Hindlimb muscle (tissue), 1 donor: ENCODE measurements at places on chromosomes 1 and 21. TPM values are rescaled to one million over a fixed set of nuclear protein-coding genes. Genes with fewer than 3 reads are reported as not detected.

- DNase-seq = no peak
These were observed 23.5 kb downstream of the CASP9 start for GRCh38 chr1:15500184-15501178.

DNA sequence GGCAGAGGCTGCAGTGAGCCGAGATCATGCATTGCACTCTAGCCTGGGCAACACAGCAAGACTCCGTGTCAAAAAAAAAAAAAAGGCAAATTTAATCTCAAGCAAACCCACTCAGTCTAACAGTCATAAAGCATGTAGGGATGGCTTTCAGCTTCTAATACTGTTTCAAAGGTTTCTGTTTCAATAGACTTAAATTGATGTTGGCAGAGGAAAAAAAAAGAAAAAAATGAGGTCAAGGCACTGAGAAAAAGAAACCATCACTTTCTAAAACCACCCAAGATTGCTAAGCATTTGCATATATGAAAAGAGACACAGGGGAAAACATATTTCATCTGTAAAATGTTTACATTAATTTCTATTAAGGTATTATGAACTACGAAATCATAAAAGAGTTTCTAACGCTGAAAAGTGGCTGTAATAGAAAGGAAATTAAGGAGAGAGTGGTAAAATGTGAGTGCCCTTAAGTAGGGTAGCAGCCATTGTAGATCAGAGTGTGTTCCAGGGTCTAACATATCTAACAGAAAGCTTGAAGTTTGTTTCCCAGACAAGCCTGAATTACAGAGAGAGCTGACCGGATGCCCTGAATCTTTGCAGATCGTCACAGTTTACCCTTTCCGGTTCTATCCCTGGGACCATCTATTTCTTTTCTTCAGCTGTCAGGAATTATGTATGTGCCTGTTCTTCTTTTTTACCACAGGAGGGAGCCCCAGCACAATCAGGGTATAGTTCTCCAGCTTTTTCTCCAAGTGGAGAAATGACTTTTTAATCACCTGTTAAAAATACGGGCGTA, 70.0 kb downstream of the PLD5 start:
- DNase-seq = peak; percentile 29

- DNase-seq = no peak
These were observed 359.3 kb upstream of the RUNX1 start for GRCh38 chr21:35408401-35408800.

DNA sequence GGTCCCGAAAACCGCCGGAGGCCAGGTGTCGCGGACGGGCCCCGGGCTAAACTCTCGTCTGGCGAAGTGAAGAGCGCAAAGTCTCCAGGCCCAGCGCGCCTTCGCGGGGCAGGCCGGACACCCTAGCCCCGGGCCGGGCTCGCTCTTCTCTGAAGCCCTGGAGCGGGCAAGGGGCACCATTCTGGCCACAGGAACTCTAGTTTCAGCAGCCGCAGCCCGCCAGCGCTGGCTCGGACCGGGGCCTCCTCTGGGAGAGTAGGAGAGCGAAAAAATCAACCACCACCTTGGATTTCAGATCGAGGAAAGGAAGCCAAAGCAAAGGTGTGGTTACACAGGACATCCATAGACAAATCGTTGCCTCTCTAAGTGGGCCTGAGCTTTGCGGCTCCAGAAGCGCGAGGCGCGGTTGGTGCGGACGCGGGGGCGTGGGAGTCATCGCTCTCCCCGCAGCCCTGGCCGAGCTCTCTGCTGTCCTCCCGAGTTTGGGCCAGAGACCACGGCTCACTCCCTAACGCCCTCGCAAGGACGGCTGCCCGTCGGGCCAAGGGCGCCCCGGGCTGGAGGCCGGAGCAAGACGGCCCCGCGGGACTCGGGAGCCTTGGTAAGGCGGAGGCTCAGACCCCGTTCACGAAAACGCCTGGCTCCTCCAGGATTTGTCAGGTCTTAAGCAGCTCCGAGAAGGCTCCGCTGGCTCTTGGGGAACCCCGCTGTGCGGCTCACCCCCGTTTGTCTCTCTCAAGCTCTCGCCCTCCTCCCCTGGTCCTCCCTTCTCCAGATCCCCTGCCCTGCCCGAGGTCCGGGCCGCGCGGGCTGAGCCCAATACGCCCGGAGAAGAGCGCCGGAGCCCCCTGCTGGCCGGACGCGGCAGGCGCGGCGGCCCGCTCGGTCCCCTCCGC, 132.9 kb upstream of the DPYD start:
- peak; percentile 74 for DNase-seq

DNA sequence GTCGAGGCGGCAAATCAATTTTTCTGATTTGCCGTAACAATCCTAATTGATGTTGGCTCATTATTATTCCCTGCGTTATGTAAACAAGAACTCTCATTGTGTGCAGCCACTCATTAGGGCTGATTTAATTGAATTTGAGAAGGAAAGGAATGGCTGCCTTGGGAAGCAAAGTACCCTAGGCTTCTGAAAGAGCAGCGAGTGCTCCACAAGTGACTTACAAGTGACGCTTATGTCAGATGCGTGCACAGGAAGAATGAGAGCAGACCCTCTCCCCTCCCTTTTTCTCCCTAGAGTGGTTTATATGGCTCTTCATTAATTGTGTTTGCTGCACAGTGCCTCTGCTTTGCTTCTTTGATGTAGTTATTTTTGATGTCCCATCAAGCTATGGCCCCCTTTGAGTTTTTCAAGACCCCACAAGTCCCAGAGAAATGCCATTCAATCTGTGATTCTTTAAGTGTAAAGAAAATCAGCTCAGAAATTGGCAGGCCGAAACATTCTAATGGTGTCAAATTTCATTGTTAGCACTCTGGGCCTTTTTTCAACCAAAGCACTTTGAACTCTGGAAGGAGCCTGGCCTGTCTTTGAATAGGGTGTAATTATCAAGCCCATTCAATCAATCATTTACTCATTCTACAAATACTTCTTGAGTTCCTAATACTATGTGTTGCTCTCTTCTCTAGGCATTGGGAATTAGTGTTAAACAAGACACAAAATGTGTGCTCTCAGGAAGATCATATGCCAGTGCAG, 86.8 kb upstream of the VAV3 start:
- no peak for DNase-seq

DNA sequence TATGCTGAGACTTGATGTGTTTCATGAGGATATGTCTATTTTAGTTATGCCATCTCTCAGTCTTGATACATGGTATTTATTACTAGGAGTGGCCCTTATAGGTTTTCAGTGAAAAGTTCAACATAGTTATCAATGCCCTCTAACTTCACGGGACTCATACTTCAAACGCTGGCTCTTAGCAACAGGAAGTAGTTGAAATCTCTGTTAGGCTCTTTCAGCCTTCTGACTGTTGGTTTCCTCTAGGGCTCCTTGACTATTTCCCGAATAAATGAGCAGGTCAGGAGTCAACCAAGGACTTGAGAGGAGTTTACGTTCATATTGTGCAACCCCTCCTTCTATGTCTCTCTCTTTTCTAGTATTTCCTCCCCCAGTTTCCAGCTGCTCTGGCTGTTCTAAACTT, 141.8 kb downstream of the RGS7 start:
- no peak for DNase-seq

DNA sequence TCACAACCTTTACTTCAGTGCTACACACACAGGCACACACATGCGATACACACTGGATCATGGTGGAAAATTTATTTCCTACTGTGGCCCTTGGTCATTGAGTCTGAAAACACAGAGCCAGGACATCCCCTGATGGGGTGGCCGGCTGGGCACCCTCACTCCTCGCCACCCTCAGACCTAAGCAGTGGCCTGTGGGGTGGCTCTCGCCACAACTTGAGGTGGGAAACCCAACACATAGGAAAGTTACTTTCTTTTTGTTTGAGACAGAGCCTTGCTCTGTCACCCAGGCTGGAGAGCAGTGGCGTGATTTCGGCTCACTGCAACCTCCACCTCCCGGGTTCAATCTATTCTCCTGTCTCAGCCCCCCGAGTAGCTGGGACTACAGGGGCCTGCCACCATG, 19.4 kb downstream of the CRYAA start:
- DNase-seq = no peak

GRCh38 chr1:211648336-211648735, 27.1 kb downstream of the NEK2 start:
- no peak for DNase-seq

- DNase-seq = no peak
These were observed 22.1 kb upstream of the SSX2IP start for GRCh38 chr1:84712276-84712874.

DNA sequence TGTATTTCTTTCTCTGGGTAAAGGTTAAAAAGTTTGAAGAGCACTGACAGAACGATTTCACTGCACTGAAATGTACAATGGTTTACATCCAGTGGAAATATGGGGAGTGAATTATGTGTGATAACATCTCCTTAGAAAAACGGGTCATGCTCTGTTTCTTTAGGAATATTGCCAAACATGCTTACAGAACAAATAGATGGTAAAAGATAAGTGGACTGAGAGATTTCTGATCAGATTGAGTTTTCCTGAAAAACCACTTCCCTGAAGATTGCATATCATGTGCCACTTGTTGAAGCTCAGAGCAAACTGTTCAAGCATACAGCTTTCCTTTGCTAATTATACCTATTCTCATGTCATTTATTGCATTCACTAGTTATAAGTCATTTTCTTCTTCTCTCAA, 29.9 kb upstream of the DISP1 start:
- no peak for DNase-seq

DNA sequence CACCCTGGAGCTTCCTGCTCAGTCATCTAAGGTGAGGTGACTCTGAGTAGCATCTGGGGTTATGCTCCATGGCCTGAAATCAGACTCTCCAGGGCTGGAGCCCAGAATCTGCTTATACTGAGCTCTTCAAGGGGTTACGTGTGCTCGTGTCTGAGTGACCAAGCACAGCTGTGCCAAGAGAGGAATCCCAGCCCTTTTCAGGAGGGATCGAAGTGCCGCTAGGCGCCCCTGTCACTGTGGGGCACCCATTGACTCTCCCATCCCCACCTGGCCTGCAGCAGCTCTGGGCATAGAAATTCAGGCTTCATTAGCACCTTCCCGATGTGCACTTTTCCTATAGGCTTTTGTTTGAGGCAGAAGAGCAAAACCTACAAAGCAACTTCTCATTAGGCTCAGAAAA, 13.8 kb downstream of the VASH2 start:
- DNase-seq = no peak

DNA sequence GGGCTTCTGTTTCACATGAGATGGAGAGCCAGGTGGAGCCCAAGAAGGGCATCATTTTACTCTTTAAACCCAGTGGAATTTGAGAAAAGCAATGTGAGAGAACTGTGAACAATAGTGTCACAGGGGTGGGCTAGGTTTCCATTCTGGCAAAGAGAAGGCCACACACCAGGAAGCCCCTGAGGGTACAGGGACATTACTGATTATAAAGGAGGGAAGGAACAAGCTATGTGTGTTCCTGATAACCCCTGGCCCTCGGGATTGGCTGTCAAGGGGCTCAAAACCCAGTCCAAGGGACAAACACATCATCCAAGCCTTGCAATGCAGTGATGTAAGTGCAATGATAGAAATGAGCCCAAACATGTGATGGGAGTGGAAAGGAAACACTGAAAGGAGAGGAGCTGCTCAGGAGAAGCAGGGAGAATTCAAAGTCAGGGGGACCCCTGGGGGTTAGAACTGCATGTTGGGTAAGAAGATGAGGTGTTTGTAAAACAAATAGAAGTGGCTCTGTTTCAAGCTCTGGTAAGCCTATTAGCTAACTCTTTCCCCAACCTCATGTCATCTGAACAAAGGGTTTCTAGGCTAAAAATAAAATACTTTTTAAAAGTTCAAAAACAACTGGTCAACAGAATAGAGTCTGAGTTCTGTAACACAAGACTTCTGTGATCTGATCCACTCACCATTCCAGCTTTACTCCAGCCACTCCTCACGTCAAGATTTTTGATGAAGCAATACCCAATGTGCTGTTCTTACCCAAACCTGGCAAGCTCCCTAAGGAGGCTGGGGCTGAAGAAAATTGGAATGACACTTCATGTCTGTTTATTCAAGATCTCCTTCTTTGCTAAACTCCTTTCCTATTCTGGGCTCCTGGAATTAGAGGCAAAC, 51.1 kb upstream of the IL12RB2 start:
- DNase-seq = no peak

DNA sequence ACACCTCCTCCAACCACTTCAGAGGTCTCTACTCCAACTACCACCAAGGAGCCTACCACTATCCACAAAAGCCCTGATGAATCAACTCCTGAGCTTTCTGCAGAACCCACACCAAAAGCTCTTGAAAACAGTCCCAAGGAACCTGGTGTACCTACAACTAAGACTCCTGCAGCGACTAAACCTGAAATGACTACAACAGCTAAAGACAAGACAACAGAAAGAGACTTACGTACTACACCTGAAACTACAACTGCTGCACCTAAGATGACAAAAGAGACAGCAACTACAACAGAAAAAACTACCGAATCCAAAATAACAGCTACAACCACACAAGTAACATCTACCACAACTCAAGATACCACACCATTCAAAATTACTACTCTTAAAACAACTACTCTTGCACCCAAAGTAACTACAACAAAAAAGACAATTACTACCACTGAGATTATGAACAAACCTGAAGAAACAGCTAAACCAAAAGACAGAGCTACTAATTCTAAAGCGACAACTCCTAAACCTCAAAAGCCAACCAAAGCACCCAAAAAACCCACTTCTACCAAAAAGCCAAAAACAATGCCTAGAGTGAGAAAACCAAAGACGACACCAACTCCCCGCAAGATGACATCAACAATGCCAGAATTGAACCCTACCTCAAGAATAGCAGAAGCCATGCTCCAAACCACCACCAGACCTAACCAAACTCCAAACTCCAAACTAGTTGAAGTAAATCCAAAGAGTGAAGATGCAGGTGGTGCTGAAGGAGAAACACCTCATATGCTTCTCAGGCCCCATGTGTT, 66.6 kb downstream of the TPR start:
- no peak for DNase-seq

GRCh38 chr1:41656825-41657500, 172.5 kb upstream of the EDN2 start:
- no peak for DNase-seq

DNA sequence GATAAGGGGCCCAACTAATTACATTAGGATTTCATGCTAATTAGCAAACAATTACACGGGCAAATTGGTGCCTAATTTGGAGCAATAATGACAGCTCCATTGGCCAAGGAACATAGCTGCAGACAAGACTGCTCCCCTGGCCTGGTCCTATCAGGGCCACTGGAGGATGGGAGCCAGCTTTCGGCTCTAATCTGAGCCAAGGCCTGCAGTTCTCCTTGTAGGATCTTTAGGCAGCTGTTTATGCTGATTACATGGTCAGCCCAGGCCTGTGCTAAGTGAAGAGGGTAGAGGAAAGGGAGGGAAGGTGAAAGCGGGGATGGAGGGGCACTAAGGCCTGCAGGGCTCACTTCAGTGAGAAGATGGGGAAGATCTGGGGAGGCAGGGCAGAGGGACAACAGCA, 12.4 kb upstream of the ADGRB2 start:
- no peak for DNase-seq

GRCh38 chr1:2198571-2198970, 4.0 kb upstream of the FAAP20 start:
- no peak for DNase-seq

- DNase-seq = no peak
These were observed 12.4 kb upstream of the BCAR3 start for GRCh38 chr1:93694039-93694438.

GRCh38 chr1:178706432-178706831, 18.6 kb upstream of the RALGPS2 start:
- DNase-seq = peak; percentile 77

Gene ACTL8
- polyA plus RNA-seq = not detected

Gene SRSF10
- polyA plus RNA-seq = 113 TPM

Gene ARV1
- polyA plus RNA-seq = 14.1 TPM

Gene C1QA
- polyA plus RNA-seq = 39.3 TPM

Gene NBL1
- polyA plus RNA-seq = 25.9 TPM

Gene ROR1
- 9.5 TPM for polyA plus RNA-seq

Gene BRDT
- 0.37 TPM for polyA plus RNA-seq

Gene MFN2
- polyA plus RNA-seq = 64.6 TPM

Gene NR1I3
- 1.1 TPM for polyA plus RNA-seq

Gene GNG4
- 0.28 TPM for polyA plus RNA-seq

Gene AKR7A3
- polyA plus RNA-seq = 1.6 TPM

Gene CENPL
- 7.3 TPM for polyA plus RNA-seq

Gene GLIS1
- not detected for polyA plus RNA-seq
